Left lung (tissue), 14 donors: ENCODE measurements at places on chromosomes 4 and X.
A peak's percentile ranks its signal among the peaks of the same experiment; 100 is the strongest.

DNA sequence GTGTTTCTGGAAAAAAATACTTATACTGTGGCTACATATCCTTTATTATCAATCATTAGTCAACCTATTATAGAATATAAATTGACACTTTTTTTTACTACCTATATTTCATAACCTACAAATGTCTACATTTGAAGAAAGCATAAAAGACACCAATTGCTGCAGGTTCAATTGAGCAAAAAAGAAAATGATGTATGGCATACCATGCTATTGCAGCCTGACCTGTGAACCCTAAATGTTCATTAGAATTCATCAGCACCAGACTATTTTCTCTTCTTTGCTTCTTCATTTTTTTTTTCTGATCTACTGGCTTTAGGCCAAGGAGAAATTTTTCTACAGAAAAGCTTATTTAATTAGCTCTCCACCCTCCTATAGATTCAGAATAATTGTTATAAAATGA is 1628.2 kb upstream of the IGFBP7 start:
- DNase-seq: no peak

DNA sequence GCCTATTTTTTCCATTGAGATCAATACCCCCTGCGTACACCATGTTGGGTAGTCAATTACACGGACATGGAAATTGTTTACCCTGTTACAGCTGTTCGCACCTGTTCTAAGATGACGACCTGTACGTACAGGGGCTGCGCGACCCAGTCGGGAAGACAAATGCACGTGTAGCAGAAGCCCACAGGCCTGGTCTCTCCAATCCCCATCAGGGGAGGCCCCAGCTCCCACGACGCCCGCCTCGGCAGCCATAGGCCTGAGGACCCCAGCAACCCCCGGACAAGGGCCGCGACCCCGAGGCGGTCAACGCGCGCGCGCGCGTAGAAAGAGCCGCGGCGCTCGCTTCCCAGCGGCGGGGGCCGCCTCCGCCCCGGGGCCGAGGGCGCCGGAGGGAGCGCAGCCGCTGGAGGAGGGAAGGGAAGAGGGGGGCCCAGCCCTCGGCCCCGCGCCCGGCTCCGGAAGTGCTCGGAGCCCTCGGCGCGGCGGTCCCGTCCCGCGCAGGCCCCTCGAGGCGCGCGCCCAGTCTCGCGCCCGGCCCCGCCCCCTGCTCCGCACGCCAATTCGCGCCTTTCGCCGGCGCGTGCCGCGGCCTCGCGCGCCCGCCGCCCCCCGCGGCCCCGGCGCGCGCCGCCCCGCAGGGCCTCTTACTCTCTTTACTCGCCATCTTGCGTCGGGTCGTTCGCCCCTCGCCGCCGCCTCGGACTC is 618 bp downstream of the RBBP7 start:
- DNase-seq: peak; percentile 34

DNA sequence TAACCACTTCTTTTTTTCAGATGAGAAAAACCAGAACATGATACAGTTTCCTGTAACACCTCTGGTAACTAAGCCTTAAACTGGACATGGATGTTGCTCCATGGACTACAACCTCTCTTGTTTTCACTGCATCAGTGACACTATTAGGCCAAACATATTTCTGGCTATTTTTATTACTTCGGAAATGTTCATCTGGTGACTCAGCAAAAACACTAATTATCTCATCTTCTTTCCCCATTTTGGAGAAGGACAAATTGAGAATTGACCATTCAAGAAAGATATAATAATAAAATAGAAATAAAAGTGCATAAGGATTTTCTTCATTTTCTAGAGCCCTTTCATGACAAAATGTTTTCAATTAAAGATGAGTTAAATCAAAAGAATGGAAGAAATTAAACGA is 361.9 kb upstream of the TECRL start:
- DNase-seq: no peak

GRCh38 chr4:77201343-77201742 is 44.3 kb downstream of the CCNG2 start:
- DNase-seq: no peak

DNA sequence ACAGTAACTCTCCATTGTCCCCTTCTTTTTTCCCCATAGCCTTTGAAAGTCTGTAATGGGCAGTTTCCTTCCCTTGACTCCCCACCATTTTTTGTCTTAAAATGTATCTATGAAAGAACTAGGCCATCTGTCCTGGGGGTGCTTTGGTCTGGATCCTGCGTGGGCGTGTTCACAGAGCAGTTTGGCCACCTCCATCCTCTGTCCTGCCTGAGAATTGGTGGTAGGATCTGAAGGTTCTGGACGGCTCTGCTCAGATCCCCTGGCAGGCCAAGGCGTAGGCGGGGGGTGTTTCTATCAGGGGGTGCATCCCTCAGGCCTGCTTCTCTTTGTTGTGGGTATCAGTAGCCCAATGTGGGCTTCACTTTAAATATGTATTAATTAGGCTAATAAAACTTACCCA is 107.1 kb downstream of the FAM193A start:
- DNase-seq: no peak

DNA sequence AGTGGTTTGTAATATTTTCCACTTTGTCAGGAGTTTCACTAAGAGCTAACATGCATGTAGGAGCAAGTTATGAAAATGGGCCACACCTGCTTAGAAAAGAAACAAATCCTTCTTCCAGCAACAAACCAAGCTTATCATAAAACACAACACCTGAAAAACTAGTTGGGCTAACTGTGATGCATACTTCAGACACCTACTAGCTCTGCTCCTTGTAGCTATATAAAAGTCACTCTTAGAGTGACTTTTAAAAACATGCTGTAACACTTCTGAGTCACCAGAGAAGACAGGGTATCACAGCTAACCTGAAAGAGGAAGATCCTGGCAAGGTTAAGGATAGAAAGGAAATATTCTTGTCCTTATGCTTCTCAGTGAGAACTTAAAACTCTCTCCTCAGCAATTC is 3.6 kb upstream of the SLAIN2 start:
- DNase-seq: no peak

DNA sequence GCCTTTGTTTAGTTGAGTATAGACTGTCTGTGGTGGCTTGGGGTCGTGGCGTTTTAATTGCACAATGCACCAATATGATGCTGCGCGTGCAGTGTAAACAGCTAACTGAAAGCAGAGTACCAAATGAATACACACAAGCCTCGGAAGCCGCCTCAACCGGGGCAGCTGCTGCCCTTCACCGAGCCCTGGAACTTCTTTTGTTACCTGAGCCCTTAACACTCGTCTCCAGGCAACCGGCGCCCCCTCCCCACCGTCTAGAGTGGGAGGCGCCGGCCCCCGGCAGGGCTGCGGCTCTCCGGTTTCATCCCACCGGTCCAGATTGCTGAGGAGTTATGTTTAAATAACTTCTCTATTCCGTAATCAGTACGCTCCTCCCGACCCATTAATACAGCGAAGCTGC is 173.2 kb upstream of the TBL1X start:
- no peak for DNase-seq

DNA sequence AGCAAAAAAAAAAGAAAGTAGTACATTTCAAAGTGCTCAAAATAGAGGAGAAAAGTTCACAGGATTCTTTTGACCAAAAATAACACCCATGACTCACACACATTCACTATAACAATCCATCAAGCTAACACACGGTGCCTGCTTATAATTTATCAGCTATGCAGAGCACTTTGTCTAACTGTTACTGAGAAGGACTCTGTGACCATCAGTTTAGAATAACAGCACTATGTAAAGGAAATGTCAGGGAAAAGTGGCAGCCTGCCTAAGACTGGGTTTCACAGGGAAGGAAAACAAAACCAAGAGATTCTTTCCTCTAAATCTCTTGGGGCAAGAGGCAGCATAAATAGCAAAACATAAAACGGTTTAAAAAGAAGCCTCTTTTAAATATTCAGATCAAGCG is 54.8 kb downstream of the CCDC149 start:
- DNase-seq: no peak
